ENCODE measurements at places on chromosomes 12 and 14.

DNA sequence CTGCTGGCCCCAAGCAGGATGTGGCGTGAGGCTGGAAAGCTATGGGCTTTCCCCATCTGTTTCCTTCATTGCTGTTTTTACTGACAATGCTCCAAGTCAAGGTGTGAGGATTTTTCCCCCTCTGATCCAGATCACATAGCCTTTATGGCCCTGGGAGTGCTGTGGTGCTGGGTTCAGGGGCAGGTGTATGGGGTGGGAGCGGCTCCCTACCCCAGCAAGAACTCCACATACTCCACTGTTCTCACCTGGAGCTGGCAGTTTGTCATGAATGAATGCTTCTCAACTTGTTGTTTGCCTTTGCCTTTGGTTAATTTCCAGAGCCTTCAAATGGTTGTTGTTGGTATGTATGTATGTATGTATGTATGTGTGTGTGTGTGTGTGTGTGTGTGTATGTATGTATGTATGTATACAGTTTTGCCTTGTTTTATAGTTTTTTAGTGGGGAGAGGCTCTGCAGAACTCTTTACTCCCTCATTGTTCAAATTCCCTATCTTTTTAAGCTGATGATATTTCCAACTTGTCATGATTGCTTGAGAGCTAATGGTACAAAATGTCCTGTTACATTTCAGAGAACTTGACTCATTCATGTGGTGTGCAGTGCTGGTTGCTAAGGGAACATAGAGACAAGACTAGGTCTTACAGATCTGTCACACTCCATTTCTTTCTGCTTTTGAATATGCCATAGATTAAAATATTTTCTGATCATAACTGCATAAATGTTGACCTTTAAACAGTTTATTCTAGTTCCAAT lies 36.6 kb upstream of the ASPG start:
- no peaks in the 10 kb centered on the region for H3K36me3 ChIP-seq
- DNase-seq: peak; percentile 13
- H3K27me3 ChIP-seq: no peaks in the 10 kb centered on the region
- peaks cover 7% of the 10 kb centered on the region for H3K4me1 ChIP-seq
- H3K4me3 ChIP-seq: no peak overlapping the region

DNA sequence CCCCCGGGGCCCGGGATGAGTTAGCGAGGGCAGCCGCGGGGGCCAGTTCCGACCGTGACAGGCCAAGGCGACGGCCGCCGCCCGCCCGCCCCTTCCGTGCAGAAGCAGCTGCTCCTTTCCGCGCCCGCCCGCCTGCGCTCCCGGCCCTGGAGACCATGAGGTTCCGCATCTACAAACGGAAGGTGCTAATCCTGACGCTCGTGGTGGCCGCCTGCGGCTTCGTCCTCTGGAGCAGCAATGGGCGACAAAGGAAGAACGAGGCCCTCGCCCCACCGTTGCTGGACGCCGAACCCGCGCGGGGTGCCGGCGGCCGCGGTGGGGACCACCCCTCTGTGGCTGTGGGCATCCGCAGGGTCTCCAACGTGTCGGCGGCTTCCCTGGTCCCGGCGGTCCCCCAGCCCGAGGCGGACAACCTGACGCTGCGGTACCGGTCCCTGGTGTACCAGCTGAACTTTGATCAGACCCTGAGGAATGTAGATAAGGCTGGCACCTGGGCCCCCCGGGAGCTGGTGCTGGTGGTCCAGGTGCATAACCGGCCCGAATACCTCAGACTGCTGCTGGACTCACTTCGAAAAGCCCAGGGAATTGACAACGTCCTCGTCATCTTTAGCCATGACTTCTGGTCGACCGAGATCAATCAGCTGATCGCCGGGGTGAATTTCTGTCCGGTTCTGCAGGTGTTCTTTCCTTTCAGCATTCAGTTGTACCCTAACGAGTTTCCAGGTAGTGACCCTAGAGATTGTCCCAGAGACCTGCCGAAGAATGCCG lies 699 bp downstream of the MGAT2 start:
- H3K36me3 ChIP-seq: peaks cover 6% of the 10 kb centered on the region
- peak overlapping the region; percentile 83 for H3K4me3 ChIP-seq
- no peaks in the 10 kb centered on the region for H3K27me3 ChIP-seq
- peak overlapping the region; percentile 96 for H3K27ac ChIP-seq
- no peak for DNase-seq

DNA sequence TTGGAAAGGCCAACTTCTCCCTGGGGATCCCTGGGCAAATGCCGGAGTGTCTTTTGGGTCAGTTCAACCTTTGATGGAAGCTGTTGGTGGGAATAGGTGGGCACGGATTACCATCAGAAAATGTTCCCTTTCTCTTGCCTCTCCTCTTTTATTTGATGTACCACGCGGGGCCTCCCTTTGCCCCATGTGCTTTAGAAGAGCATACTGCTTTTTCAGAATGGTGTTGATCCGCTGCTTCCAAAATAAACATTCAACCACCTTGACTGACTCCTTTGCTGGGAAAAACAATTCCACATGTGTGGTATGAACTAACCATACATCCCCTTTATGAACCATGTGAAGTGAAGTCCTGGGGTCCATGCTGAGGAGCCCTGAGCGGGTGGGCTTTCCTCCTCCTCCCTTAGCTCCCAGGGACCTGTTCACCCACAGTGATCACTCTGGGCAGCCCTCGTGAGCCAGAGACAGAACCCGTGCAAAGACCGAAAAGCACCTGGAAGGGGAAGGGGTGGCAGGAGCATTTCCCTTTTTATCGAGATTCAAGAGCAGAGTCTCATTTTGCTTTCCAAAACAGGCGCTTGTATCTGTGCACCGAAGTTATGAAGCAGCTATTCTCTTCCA lies 44.2 kb upstream of the PRMT8 start:
- H3K4me1 ChIP-seq: no peaks in the 10 kb centered on the region
- no peaks in the 10 kb centered on the region for H3K36me3 ChIP-seq
- no peak overlapping the region for H3K27ac ChIP-seq
- no peaks in the 10 kb centered on the region for H3K27me3 ChIP-seq
- no peak for DNase-seq

GRCh38 chr12:3220382-3221321 lies 143.5 kb downstream of the TSPAN9 start:
- no peak overlapping the region for H3K4me3 ChIP-seq
- H3K27ac ChIP-seq: peak overlapping the region; percentile 77
- no peaks in the 10 kb centered on the region for H3K27me3 ChIP-seq
- H3K4me1 ChIP-seq: peaks cover 58% of the 10 kb centered on the region
- no peaks in the 10 kb centered on the region for H3K36me3 ChIP-seq
- no peak for DNase-seq

- peak; percentile 23 for DNase-seq
- H3K4me3 ChIP-seq: no peak overlapping the region
- no peaks in the 10 kb centered on the region for H3K4me1 ChIP-seq
Observed at GRCh38 chr12:66352197-66352596, 49.9 kb downstream of the HELB start.

GRCh38 chr14:61466249-61466904 lies 145.0 kb downstream of the PRKCH start:
- no peaks in the 10 kb centered on the region for H3K36me3 ChIP-seq
- H3K27ac ChIP-seq: peak overlapping the region; percentile 79

GRCh38 chr12:38689704-38690103 lies 215.7 kb downstream of the CPNE8 start:
- H3K36me3 ChIP-seq: no peaks in the 10 kb centered on the region
- H3K27me3 ChIP-seq: no peaks in the 10 kb centered on the region
- H3K4me3 ChIP-seq: no peak overlapping the region

DNA sequence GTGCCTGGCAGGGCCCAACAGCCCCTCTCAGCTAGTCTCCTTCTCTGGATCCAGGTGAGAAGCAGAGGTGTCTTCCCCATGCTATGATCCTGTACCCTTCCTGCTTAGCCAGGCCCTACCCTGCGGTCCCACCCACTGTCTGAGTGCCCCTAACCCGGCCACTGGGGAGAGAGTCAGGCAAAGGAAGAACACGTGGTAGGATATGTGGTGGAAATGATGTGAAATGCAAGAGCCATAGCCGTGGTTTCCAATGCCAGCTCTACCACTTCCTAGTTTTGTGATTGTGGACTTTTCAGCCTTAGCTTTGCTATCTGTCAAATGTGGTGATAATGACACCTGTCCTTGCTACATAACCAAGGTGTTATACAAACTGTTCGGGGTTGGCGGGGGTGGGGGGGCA lies 15.8 kb downstream of the KRT2 start:
- H3K27me3 ChIP-seq: peaks cover 13% of the 10 kb centered on the region
- no peak for DNase-seq
- H3K4me3 ChIP-seq: no peak overlapping the region
- H3K4me1 ChIP-seq: peaks cover 7% of the 10 kb centered on the region
- no peaks in the 10 kb centered on the region for H3K36me3 ChIP-seq

- no peaks in the 10 kb centered on the region for H3K27me3 ChIP-seq
- no peak overlapping the region for H3K4me3 ChIP-seq
- no peak overlapping the region for H3K27ac ChIP-seq
- H3K36me3 ChIP-seq: no peaks in the 10 kb centered on the region
- DNase-seq: no peak
Observed at GRCh38 chr12:2290091-2290490, 237.3 kb downstream of the CACNA1C start.

- H3K27ac ChIP-seq: no peak overlapping the region
- H3K36me3 ChIP-seq: peaks cover 44% of the 10 kb centered on the region
- no peak overlapping the region for H3K4me3 ChIP-seq
- no peaks in the 10 kb centered on the region for H3K27me3 ChIP-seq
- H3K4me1 ChIP-seq: no peaks in the 10 kb centered on the region
- DNase-seq: no peak
Observed at GRCh38 chr12:130992448-130992847, 38.7 kb downstream of the ADGRD1 start.

DNA sequence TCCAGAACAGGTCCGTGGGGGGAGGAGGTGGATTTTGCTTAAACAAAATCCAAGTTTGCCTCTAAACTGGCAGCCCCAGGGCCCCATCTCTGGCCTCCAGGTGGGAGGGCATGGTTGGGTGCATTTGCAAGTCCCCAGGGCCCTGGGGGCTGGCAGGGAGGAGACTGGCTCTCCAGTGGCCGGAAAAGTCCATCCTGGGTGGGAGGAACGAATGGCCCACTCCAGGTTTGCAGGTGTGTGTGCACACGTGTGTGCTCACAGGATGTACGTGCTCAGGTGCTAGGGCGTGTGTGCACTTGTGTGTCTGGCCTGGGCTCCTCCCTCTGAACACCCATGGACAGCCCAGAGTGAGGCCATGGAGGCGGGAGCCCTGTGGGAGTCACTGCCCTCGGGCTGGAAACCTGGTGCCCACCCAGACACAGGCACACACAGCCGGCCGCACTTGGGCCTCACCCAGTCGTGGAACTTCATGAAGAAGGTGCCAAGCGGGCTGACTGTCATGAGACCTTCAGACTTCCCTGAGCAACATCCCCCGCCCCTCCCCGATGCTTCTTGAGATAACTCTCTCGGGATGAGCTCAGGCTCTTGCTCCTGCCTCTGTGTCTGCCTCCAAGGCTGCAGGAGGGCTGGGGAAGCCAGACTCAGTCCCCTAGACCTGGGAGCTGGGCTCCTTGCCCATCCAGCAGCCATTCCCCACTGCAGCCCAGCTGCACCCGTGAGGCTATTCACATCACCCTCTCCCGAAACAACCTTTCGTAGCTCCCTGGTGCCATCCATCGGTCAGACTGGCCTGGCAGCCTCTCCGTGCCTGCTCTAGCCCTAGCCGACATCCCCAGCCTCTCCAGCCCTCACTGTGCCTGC lies 9.4 kb downstream of the AHNAK2 start:
- peak; percentile 62 for DNase-seq
- H3K27ac ChIP-seq: no peak overlapping the region
- H3K4me1 ChIP-seq: peaks cover 10% of the 10 kb centered on the region
- H3K4me3 ChIP-seq: no peak overlapping the region
- no peaks in the 10 kb centered on the region for H3K27me3 ChIP-seq

DNA sequence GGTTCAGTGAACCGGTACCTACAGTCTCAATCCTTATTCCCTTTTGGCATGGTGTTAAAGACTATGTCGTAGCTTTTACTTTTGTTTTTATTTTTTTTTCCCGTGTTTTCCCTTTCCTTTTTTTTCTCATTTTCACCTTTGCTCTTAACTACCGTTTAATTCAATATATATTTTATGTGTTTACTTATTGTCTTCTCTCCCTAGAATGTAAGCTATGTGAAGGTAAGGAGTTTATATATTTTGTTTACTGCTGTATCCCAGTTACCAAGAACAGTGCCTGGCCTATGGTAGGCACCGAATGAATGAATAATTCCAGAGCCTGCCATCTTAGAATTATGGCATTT lies 261 bp upstream of the MLH3 start:
- H3K27ac ChIP-seq: no peak overlapping the region
- peak overlapping the region; percentile 45 for H3K4me3 ChIP-seq
- peaks cover 4% of the 10 kb centered on the region for H3K4me1 ChIP-seq
- H3K36me3 ChIP-seq: no peaks in the 10 kb centered on the region
- H3K27me3 ChIP-seq: no peaks in the 10 kb centered on the region
- DNase-seq: no peak

DNA sequence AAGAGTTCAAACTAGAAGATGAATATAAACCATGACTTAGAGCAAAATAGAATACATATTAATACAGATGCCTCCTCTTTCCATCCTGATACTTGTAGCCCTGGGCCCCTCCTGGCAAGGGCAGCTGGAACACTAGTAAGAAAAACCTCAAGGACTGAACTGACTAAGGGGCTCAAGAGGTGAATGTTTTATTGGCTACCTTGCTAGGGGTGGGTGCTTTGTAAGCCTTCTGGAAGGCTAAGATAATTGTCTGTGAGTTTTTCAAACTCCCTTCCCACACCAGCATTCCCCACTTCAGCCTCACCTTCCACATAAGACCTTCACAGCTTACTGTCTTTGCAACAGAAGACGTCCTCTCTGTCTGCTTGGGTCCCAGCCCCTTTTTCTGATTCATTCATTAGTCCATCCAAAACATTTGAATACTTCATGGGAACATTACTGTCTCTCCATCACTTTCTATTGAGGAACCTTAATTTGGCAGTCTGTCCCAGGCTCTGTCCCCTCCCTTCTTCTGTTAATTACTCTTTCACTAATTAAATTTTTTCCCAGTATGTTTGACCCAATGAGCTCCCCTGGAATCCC lies 1.1 kb upstream of the MARCHF9 start:
- no peak overlapping the region for H3K4me3 ChIP-seq
- peaks cover 12% of the 10 kb centered on the region for H3K4me1 ChIP-seq
- peaks cover 21% of the 10 kb centered on the region for H3K27me3 ChIP-seq

DNA sequence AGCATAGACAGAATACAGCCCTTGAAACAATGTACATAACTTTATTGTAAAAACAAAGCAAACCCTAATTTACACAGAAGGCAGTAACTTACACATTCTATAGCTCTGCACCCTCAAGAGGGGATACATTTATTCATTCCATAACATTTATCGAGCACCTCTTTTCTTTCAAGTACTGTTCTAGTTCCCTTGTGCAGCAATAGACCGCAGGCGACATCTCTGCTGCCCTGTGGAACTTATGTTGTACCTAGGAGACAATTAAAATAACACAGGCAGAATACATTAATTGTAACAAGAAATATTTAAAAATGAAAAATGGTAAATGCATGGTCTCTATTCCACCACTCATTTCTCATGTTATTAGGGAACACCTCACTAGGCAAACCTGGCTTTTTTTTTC lies 1.4 kb upstream of the ARHGDIB start:
- H3K36me3 ChIP-seq: no peaks in the 10 kb centered on the region
- H3K27ac ChIP-seq: no peak overlapping the region
- no peaks in the 10 kb centered on the region for H3K27me3 ChIP-seq

DNA sequence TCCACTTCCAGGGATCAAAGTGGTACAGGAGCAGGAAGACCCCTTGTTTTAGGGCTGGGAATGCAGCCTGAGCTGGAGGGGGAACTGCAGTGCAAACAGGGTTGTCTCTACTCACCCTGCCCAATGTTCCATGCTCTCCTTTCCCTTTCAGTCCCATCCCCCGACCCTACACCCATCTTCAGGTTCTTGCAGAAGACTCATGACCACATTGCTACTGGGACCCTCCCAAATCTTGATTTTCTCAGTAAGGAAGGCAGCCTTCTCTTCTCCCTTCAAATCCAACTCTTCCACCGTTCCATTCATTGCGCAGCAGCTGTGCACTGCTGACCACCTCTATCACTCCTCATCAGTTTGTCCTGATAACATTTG lies 1.9 kb downstream of the SERPINA11 start:
- no peak for DNase-seq
- no peaks in the 10 kb centered on the region for H3K4me1 ChIP-seq
- H3K27me3 ChIP-seq: peaks cover 7% of the 10 kb centered on the region
- no peak overlapping the region for H3K4me3 ChIP-seq
- H3K27ac ChIP-seq: no peak overlapping the region
